CD4-positive, alpha-beta T cell treated with Interleukin-17A for 4 hours (primary cell): ENCODE measurements at places on chromosomes 4 and X.
A peak's percentile ranks its signal among the peaks of the same experiment; 100 is the strongest.

- no peak for DNase-seq
These were observed 76.8 kb downstream of the CRMP1 start for GRCh38 chr4:5816101-5816500.

DNA sequence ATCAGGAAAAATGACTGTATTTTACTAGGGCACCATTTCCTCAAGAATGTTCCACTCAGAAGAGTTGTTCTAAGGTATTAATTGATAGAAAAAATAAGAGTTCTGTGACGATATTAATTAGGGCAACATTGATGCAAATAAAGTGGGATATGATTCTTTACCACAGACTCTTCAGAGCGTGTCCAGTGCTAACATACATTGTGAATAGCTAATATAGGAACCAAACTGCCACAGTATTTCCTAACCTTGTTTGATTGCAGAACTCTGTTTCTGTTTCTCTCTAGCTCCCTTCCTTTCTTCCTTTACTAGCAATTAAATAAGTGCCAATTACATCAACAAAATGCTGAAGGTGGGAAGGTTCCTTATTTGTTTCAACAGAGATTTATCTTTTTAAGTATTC lies 154.1 kb upstream of the CPEB2 start:
- no peak for DNase-seq

GRCh38 chrX:4043951-4044350 lies 330.5 kb upstream of the PRKX start:
- DNase-seq: no peak

DNA sequence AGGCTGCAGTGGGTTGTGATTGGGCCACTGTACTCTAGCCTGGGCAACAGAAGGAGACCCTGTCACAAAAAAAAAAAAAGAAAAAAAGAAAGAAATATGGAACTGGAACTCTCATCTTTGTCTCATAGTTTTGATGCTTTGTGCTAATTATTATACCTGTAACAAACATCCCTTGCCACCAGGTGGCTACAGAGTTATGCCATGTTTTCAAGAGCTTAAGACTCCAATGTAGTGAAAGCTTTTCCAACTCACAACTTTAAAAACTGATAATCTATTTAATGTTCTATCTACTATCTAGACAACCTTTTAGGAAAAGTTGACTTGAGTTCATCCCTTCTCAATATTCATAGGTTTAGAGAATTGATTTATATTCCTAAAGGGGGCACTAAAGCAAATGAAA lies 42.4 kb downstream of the HTR2C start:
- DNase-seq: no peak

- no peak for DNase-seq
These were observed 149.2 kb downstream of the PTTG2 start for GRCh38 chr4:38109370-38109769.

DNA sequence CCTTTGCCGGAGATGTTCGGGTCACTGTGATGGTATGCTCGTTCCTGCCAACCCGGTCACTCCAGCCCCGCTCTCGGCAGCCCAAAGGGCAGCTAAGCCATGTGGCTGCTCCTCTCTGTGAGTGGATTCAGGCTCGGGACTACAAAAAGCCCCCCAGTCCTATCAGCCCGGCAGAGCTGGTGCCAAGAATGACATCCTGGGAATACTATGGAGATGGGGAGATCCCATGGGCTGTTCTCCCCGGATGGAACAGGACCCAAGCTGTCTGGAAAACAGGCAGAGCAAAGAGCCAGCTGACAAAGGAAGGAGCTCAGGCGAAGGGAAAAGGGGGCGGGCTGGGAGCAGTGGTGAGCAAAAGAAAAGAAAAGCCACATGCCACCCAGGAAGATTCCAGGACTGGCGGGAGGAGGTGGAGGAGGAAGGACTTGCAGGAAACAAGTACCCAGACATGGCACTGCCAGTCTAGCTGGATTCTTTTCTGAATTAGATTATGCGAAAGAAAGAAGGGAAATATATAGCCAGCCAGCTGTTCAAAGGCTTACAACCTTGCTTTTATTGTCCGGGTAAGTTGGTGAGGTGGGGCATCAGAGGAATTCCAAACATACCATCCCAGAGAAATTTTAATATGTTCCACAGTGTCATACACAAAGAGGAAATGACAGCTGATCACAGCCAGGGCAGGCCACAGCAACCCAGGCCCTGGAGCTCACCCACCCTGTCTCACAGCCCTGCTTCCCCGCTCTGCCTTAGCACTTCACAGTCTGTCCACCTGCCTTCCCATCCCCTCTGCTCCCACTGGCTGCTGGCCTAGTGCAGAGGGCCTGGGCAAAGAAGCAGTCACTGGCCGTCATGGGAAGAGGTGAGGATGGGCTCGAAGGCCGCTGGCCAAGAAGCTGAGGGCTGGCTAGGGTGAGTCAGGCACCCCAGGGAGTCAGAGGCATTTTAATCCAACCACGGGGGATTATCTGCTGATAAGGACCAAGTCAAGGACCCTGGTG lies 3.4 kb downstream of the NDP start:
- no peak for DNase-seq

DNA sequence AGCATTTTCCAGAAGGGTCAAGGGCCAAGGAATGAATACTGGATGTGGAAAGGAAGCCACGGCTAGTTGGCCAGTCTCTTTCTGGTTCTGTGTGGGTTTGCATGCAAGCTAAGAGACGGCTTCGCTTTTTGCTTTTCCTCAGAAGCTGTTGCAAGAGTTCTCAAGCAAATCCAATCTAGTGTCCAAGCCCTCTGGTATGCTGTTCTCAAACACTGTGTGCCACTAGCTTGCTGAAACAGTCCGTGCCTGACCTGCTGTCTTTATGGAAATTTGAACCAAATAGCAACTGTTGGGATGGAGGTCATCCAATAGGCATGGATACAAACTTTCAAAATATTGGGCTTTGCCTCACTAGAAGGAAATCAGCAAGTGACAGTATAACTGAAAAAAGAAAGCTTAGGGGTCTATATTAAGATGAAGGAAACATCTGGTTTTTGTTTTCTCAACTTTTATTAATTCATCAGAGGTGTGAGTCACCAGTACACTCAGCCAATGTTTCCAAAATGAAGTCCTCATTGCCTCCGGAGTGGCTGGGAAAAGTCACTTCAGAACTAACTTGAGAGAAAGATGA lies 70.5 kb downstream of the SLC9A6 start:
- no peak for DNase-seq

DNA sequence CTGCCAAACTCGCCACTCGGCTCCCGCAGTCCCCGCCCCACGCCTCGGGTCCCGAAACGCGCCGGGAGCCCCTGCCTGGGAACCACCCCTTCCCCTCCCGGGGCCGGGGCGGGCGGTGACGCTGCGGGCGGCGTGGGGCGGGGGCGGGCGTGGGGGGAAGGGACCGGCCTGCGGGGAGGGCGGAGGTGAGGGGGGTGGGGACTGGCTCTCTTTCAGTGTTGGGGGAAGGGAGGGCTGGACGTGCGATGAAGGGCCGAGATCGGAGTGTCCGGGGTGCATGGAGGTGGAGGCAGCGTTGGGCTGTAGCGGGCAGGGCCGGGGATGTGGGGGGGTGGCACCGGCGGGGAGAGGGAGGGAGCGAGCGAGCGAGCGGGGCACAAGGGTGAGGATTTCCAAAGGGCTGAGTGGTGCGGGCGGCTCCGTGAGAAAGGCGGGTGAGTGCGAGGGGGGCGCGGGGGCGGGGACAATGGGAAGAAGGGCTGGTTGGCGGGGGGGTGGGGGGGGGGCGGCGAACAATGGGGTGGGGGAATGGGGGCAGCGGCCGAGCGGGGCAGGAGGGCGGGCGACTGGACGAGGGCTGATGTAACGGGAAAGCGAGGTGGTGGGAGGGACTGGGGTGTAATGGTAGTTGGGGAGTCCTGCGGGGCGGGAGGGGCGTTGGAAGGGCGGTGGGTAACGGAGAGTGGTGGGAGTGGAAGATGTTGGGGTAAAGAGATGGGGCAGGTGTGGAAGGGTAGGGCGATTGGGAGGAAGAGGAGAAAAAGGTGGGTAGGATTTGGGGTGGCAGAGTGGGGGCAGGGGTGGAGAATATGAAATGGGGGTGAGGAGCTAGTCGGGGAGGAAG lies 578 bp downstream of the DCUN1D4 start:
- DNase-seq: peak; percentile 75

DNA sequence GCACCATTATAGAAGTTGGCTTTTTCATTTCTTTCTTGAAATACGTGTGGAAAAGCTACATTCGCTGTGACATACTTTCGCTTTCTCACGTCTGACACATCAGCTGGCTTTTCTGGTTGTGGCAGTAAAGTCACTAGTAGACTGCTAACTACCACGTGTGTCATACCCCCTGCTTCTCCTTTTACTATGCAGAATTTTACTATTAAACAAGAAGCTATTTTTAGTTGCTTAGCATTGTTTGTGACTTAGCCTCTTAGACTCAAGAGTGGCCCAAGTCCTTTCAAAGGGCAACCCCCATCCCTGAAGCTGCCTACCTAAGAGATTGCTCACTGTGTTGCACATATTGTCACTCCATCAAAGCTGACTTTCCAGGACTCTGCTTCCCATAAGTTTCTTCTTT lies 2.1 kb upstream of the IL2 start:
- DNase-seq: peak; percentile 49

DNA sequence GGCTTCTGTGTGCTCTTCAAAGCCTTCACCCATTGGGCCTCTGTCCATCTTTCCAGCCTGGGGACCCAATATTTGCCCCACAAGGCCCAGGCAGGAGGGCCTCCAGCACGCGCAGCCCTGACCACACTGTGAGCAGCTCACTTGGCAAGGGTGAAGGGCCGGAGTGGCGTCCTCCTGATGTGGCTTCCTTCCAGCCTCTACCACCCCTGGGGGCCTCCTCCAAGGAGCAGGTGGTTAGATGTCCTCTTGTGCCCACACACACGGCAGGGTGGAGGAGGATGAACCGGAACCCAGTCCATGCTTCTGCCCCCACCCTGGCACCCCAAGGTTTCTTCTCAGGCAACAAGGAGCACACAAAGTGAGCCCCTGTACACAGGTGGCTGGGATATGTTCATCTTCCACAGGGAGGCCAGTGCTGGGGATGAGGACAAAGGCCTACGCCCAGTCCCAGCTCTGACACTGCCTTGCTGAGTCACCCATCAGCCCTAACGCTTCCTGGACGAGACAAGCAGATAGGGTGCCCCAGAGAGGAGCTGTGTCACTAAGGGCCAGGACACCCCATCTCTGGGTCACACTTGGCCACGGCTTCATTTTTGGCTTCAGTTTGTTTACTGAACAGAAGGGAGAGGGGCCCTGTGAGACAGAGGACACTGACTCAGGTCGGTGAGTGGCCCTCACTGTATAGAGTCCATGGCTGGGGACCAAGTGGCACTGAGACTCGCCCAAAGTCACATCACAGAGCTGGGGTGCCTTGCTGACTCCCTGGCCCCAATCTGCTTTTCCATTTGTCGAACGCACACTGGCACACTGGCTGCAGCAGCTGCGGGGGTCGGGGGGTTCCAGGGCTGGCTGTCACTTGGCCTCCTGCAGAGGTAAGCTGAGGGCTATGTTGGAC lies 1.9 kb downstream of the UBL4A start:
- no peak for DNase-seq

- DNase-seq: no peak
These were observed 168.6 kb downstream of the PPP3CA start for GRCh38 chr4:101178731-101179130.

DNA sequence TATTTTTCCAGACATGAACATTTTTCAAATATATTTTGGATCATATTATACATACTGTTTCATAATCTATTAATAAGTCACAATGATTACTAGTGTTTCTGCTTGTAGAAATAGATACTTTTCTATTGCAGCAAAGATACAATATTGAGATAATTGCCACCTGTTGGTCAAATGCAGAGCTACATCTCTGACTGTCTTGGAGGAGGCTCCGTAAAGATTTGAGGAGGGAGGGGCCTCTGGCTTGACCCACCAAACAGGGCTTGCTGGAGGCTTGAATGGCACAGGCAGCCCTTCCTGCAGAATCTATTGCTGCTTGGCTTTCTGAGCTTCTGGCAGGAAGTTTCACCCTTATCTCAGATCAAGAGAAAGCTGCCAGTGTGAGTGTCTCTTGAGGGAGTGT lies 99.3 kb upstream of the ARMCX2 start:
- DNase-seq: peak; percentile 33

- DNase-seq: no peak
These were observed 391.9 kb downstream of the KCTD8 start for GRCh38 chr4:44056721-44057151.

DNA sequence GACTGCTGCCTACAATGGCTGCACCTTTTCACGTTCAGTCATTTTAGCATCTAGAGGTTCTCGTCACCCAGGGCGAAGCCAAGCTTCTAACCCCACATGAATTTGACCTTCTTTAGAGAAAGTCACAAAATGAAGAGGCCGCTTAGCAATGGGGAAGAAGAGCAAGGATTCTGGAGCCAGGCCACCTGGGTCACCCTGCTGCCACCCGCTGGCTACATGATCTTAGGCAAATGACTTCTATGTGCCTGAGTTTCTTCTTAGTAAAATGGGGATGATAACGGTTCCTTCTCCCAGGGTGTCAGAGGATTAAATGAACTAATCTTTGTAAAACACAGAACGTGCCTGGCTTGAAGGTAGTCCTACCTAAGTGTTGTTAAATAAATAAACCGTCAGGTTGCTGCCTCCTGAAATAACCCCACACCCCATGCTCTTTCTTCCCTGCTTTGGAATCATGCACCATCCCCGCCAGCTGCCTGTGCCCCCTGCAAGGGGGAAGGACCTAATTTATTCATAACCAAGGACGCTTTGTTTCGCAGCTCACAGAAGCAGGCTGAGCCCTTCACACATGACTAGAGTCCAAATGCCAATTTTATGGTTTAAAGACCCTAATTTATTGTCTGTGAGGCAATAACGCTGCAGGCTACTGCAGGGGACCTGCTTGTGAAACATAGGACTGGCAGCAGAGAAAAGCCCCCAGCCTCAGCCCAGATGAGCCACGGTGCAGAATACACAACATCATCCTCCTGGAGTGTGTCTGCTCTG lies 28.6 kb upstream of the NSG1 start:
- no peak for DNase-seq

DNA sequence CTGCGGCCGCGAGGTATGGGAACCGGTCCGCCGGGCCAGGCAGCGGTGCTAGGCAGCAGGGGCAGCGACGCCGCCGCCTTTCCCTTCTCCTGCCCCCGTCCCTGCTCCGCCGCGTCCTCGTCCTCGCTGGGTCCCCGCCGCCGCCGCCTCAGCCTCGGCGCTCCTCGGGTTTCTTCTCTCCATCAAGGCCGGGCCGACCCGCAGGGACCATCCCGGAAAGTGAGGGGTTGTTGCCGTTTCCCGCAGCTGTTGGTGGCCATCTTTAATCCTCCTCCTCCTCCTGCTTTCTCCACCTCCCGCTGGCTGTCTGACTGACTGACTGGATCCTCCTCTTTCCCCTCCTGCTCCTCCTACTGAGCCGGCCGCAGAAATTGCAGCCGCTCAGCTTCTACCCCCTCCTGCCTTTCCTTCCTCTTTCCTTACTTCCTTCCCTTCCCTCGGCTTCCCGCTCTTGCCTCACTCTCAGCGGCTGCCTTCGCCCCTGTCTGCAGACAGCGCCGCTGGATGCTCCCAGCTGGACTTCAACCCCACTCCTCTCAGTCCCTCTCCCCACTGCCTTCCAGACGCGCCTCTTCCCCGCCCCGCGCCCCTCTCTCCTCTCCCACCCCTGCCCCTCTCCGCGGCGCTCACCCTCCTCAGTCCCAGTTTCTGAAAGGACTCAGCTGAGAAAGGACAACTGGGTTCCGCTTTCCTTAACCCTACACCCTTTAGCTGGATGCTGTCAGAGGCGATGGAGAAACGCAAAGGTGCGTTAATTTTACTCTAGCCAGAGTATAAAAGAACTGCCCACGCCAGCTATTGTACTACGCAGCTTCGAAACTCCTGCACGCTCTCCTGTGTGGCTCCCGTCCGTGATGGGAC lies at the start of gene WDFY3:
TSS of gene WDFY3 (minus strand) at position 309 of the 861 bp plus-strand sequence. CDS start 106,099 bp downstream, outside the sequence.
- no peak for DNase-seq
